Stimulated activated CD8-positive, alpha-beta memory T cell treated with anti-CD3 and anti-CD28 coated beads, Interleukin-7, amount 100 ng/mL, for 1 hour (primary cell): ENCODE measurements at places on chromosomes 6 and 20.

DNA sequence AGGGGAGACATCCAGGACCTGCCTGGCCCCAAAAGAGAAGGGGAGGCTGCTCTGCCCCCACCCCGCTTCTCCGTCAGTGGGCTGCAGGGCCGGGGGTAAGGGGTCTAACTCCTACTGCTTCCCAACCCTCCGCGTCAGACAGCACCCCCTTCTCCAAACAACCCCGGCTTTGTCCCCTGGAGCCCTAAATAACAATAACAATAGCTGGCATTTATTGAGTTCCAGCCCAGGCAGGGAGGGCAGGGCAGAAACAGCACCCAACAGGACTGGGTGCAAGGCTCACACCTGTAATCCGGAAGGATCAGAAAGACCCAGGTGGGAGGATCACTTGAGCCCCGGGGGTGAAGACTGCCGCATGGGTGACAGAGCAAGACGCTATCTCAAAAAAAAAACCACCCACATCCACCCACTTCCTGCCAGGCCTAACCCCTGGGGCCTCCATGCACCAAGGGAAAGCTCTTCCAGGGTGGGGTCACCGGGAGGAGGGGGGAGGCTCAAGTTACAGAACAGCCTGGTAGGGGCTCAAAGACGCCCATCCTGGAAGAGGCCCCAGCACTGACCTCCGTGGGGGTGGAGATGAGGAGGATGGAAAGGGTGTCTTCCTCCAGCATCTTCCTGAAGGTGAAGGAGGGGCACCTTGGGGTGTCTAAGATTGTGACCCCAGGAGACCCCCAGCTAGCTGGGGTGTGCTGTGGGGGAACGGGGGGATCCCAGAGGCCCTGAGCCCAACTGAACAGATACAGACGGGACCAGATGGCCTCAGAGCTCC is 1.3 kb upstream of the FNDC11 start:
- no peak for DNase-seq

- no peak for DNase-seq
Measured at GRCh38 chr20:23626040-23626620, 11.6 kb downstream of the CST3 start.

- DNase-seq: no peak
Measured at GRCh38 chr20:62358171-62359042, 8.7 kb downstream of the LAMA5 start.

DNA sequence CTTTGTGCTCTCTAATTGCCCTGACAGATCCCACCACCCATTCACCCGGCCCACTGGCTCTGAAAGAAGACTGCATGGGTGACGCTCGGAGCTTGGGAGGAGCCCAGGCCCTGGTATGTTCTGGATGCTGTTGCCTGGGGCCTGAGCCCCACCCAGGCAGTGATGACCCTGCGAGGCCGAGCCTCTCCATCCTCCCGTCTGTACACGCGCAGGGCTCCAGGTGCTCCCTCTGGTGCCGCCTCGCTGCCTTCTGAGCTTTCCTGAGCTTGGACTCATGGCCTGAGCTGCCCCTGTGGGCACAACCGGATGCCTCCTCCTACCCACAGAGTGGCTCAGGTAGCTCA is 61.2 kb downstream of the STK35 start:
- DNase-seq: no peak

DNA sequence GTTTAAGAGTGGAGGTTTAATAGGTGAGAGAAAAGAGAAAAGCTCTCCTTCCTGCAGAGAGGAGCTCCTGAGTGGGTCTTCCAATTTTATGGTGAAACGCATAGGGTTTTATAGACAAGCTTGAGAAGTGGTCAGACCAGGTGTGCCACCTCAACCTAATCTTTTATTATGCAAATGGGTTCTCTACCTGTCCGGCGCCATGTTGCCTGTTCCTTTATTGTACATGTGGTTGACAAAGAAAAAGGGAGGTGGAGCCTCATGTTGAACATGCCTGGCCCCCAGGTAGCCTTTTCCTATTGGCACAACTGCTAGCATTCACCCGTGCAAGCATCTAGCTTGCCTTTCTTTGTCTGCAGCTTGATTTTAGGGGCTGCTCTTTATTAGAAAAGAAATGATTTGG is 115.9 kb upstream of the F13A1 start:
- DNase-seq: no peak
